Inflammatory macrophage treated with lipopolysaccharide for 1 hour (primary cell): ENCODE measurements at places on chromosomes 5 and 9.

GRCh38 chr5:57482671-57483106 is at the start of gene ACTBL2:
ACTBL2 (minus strand) TSS chr5:57482811; CDS start chr5:57482707, 104 bp downstream.
- no peak for DNase-seq

DNA sequence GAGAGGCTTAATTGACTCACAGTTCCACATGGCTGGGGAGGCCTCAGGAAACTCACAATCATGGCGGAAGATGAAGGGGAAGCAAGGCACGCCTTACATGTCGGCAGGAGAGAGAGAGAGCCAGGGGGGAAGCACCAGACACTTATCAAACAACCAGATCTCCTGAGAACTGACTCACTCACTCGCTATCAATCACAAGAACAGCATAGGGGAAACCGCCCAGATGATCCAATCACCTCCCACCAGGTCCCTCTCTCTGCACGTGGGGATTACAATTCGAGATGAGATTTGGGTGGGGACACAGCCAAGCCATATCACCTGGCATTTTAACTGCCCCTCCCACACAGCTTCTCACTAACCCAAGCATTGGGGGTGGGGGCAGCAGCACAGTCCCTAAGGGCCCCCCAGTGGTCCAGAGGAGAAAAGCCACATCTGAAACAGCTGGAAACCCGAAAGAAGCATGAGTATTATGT is 76.1 kb upstream of the ASS1 start:
- no peak for DNase-seq

DNA sequence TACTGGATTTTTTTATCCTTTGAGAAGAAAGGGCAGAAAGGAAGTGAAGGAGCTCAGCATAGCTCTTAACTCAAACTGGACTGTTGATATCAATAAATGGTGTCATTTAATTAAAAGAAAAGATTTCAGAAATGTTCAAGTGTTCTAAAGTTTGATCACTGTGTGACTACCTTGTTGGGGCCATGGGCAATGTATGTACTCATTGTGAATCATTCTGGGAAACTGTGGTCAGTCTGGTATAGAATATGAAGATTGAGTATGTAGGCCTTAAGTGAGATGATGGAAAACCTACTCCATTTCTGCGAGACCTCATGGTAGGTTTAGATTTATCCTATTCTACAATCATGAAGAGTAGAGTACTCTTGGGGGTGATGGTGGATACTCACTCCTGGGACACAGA is 164.5 kb upstream of the RGS7BP start:
- no peak for DNase-seq

- peak; percentile 7 for DNase-seq
Measured at GRCh38 chr5:114948986-114949621, 220.6 kb downstream of the TRIM36 start.

DNA sequence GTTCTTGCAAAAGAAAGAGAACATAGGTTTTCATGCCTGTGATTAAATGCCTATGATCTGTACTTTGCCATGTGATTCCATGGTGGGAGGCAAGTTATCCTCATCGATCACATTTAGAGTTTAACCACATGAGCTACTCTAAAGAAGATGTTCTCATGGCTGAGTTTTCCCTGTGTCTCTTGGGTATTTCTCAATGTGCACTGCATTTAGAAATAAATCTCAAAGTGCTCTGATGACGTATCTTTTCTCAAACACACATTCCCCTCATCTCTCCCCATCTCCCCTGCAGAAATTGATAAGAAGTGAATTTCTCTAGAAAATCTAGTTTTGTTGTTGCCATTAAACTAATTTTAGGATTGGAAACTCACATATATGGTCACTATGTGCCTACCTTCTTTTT is 282.2 kb downstream of the SEMA5A start:
- no peak for DNase-seq

DNA sequence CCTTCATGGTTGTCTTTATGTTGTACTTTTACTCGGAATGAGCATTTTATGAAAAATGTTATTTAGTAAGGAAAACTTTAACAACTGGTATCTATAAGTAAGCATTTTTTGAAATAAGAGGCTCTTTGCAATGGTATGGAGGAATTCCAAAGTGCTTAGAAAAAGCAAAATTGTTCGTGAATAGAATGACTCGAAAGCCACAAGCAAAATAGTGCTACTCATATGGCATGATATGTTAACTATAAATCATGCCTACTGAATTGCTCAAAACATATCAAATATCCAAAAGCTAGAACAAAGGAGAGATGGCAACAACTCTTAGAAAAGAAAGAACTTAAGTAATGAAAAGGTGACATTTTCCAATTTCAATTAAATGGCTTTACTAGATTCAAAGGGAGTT is 216.3 kb downstream of the KIAA0825 start:
- DNase-seq, result no peak

GRCh38 chr9:110951805-110952539 is 86.3 kb downstream of the LPAR1 start:
- DNase-seq, result no peak

- DNase-seq, result no peak
Measured at GRCh38 chr5:149503006-149503405, 48.2 kb downstream of the CSNK1A1 start.

DNA sequence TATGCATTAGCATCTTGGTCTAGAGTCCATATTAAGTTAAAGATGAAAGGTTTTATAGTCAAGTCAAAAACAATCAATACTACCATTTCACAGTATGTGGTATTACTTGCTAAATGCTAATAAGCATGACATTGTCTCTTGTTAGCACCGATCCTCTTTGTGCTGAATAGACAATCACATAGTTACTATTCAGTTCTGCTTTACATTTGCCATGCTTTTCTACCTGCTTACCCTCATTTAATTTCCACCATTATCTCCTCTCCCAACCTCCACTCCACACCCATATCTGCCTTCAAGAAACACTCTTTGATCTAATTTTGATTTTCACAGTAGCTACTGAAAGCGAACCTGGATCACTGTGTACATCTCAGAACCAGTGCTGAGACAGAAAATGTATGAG is 16.8 kb downstream of the MEGF9 start:
- DNase-seq, result no peak

GRCh38 chr9:83744206-83744605 is 36.4 kb upstream of the UBQLN1 start:
- no peak for DNase-seq

GRCh38 chr5:143534761-143535154 is 131.3 kb upstream of the NR3C1 start:
- DNase-seq, result no peak

DNA sequence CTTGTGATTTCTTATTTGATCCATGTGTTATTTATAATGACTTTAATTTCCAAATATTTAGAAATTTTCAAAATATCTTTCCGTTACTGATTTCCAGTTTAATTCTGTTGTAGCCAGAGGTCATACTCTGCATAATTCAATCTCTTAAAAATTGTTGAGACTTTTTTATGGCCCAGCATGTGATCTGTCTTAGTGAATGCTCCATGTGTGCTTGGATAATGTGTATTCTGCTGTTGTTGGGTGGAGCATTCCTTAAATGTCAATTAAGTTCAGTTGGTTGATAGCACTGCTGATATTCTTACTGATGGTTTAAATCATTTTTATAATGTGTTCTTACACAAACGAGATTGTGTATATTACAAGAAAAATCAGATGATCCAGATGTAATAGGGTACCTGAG is 180.8 kb downstream of the RGS3 start:
- no peak for DNase-seq

DNA sequence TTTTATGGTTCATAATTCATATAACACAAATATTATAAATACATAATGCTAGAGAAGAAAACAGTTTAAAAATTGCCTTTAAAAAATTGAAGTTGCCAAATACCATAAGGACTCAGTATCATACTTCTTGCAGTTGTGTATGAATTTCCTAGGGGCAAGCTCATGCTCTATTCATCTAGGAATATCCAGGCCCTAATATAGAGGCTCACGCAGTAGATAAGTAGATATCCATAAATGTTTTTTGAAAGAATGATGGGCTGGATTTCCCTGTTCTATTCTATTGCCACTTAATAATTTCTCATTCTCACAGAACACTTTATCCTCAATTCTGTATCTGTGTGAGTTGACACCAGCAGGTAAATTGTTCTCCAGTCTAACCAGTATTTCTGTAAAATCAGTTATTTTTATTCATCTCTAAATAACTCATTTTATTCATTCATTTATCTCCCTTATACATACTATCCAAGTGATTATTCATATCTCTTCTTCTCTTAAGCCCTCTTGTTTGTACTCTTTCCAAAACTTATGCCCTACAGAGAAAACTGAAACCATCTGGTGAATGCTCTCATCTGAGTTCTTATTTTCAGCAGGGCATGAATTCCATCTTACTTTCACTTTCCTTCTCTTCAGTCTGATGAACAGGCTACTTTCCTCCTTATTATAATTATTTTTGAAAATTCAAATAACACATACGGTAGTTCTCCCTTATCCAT is 97.1 kb downstream of the SLC44A1 start:
- DNase-seq, result peak; percentile 24
